ENCODE measurements at places on chromosomes 2 and 18. TPM values are rescaled to one million over a fixed set of nuclear protein-coding genes. Genes with fewer than 3 reads are reported as not detected.
A peak's percentile ranks its signal among the peaks of the same experiment; 100 is the strongest.

The FKBP1B gene
- 5.9 TPM for total RNA-seq

The MYO7B gene
- total RNA-seq = 0.79 TPM

The TCF7L1 gene
- total RNA-seq = 25.9 TPM

The ACMSD gene
- total RNA-seq = not detected

The VSNL1 gene
- total RNA-seq = not detected

The HOXD11 gene
- 0.32 TPM for total RNA-seq

The CHRND gene
- not detected for total RNA-seq

The PRKAG3 gene
- 0.23 TPM for total RNA-seq

The IMP4 gene
- 60.5 TPM for total RNA-seq

The FBXO36 gene
- 2.6 TPM for total RNA-seq

The ABCG8 gene
- total RNA-seq = not detected

The CPLX4 gene
- not detected for total RNA-seq

DNA sequence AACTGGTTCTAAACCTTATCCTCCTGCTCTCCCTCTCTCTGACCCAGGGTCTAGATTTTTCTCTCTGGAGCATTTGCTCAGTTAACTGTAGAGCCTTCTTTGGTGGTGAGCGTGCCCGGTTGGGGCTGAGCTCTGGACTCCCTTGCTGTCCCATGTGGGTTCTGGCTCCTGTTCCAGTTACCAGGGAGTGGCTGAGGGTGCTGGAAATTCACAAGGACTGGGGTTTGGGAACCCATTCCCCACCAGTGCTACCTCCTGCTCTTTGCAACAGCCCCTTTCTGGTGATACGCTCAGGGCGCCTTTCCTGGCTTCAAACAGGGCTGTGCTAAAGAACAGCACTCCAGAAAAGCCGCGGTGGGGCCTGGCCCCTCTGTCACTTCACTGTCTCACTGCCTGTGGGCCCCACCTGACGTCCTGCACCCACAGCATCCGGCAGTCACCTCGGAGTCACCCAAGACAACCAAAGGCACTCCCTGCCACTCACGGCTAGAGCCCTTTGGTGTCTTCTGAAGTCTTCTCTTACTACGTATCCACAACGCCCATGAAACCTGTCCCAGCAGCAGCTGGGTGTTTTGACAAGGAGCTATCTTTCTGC is 41.3 kb downstream of the CAPN13 start:
- DNase-seq = peak; percentile 73

DNA sequence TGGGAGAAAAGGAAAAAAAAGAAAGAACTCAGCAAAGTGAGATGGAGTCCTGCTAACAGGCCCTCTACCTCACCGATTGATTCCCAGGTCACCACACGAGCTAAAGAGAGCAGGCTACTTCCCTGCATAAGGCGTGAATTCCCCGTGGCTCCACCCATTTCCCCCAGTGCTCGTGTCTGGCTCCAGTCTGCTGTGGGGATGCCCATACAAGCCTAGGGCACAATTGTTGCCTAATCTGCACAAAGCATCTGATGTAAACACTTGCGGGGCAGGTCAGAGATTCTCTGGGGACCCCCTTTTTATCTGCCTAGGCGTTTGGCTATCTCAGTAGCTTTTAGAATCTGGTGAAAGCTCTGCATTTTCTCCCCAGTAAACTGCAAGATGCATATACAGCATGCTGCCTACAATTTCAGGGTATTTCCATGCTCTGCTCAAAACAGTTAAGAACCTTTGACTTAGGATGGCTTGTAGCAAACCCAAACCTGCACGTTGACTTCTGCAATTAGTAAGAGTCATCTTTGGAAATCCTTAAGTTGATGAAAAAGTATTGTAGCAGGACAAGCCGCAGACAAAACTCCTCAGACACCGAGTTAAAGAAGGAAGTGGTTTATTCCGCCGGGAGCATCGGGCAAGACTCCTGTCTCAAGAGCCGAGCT is 34.8 kb downstream of the MYO3B start:
- no peak for DNase-seq

GRCh38 chr18:44569391-44570055 is 111.2 kb upstream of the SETBP1 start:
- DNase-seq = no peak

- no peak for DNase-seq
Measured at GRCh38 chr2:208548700-208549099, 142.1 kb downstream of the PTH2R start.

- peak; percentile 73 for DNase-seq
Measured at GRCh38 chr2:241773511-241774418, 2.9 kb upstream of the GAL3ST2 start.

DNA sequence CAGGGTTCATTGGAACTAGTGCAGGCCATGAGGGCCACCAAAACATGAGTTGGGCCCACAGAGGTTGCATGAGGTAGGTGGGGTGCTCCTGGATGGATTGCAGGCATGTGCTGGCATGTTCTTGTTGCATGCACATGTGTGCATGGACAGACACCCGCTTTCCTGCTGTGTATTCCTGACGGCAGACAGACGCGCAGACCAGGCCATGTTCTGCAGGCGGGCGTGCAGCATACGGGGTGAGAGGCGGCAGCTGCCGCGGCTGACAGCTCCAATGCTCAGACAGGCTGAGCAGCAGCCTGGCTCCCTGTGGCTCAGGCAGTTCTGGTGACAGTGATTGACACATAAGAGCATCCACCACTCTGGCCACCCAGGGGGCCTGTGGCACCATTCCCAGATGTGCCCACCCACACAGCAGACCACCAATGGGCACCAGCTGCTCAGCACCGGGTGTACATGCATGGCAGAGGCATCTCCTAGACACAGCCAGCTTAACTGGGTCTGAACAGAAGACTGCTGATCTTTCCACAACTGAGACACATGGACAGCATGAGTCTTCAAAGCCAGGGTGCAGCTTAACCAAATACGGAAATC is 21.2 kb downstream of the HS1BP3 start:
- DNase-seq = no peak

GRCh38 chr18:10840743-10841142 is 308.6 kb downstream of the PIEZO2 start:
- DNase-seq = no peak

GRCh38 chr2:20689428-20690264 is 22.7 kb downstream of the GDF7 start:
- no peak for DNase-seq

DNA sequence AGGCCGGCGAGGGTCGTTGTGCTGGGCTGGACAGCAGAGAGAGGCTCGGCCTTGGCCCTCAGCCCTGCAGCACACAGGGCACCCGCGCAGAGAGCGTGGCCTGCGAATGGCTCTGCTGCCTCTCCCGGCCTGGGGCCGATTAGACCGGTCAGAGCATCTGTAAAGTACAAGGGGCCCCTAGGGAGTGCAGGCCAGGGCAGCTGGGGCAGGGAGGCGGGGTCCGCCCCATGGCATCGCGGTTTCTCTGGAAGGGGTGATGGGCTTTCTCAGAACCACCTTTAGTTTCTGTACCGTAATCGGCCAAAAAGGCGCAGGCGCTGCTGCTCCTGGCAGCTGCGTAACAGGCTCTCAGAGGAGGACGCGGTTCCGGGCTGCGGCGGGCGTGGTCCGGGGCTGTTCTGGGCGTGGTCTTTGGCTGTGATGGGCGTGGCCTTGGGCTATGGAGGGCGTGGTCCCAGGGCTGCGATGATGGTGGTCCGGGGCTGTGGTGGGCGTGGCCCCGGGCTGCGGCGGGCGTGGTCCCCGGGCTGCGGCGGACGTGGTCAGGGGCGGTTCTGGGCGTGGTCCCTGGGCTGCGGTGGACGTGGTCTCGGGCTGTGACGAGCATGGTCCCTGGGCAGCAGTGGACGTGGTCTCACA is 1.5 kb upstream of the GPR148 start:
- peak; percentile 95 for DNase-seq

- DNase-seq = no peak
Measured at GRCh38 chr2:20213651-20214565, 11.0 kb downstream of the SDC1 start.

GRCh38 chr18:477565-477964 is 22.9 kb downstream of the COLEC12 start:
- no peak for DNase-seq

DNA sequence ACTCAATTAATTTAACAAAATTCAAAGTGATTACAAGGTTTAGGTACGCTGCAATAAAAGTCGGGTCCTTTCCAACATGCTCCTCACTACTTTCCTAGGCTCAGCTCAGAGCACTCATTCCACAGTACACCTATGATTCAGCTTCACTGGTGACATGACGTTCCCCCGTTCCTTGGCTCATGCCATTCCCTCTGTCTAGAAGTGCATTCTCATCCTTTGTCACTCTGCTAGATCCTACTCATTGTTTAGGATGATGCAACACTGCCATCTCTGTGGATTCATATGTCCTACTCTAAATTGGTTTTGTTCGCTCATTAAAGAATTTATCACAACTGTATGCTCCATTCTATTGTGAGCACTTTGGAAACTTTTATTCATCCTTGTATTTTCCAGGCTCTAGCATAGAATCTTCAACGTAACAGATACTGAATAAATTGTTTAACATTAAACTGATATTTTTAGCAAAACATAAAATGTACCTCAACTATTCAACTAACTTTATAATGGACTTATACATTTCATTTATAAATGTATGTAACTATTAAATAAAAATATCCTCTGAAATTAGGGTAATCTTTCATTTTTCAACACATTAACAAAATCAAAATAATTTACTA is 78.6 kb downstream of the FAM228A start:
- no peak for DNase-seq

DNA sequence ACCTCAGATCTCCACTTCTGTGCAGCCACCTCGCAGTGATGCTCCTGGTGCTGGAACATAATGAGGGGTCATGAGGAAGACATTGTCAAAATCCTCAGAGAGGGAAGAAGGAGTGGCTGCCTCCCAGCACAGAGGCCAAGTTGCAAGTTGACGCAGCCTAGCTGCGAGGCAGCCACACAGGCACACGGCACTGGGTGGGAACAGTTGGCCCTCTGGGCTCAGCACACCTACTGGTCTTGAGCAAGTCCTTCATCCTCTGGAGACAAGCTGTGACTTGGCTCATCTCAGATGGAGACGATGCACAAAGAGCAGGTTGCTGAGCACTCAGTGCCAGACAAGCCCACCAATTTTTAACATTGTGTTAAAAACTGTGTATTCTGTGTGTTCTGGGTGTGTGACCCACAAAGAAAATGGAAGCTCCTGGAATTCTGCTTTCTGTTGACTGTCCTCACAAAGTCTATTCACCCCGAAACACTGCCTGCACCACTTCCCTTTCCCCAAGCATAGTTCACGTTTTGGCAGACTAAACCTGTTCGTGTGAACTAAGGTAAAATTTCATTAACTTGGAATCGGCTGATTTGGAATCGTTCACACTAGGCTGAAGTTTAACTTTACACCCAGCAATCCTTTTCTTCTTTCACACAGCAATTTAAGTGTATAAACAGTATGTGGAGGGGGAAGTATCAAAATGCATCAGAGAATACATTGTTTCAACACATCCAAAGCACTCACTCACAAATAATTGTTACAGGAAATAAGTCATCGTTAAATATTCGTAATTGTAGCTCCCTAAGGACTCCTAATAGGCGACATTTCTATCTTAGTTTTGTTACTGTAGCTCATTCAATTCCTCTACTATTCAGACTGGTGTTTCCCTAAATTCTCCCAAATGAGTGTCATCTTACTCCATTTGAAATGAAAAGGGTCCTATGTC is 266.6 kb upstream of the ID2 start:
- no peak for DNase-seq

- DNase-seq = no peak
Measured at GRCh38 chr2:10419553-10420257, 28.4 kb downstream of the ODC1 start.

- DNase-seq = no peak
Measured at GRCh38 chr18:23746851-23747250, 57.6 kb downstream of the LAMA3 start.

DNA sequence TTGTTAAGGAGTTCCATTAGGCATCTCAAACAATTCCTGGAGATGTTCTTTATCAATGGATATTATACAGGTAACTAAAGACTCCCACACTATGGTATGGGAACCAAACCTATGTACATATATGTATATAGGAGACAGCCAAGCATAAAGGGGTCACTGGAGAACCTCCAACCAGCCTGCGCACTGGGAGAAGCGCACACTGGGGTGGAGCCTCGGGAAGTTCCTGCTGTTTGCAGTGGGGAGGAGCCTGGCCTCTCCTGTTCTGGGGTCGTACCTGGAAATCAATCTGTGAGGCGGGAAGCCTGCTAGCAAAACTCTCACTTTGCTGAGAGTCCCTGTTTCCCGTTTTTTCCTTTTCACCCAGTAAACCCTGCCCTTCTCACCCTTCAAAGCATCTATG is 83.1 kb upstream of the CREB1 start:
- no peak for DNase-seq

- DNase-seq = no peak
Measured at GRCh38 chr2:111633643-111634042, 250.3 kb downstream of the ANAPC1 start.

DNA sequence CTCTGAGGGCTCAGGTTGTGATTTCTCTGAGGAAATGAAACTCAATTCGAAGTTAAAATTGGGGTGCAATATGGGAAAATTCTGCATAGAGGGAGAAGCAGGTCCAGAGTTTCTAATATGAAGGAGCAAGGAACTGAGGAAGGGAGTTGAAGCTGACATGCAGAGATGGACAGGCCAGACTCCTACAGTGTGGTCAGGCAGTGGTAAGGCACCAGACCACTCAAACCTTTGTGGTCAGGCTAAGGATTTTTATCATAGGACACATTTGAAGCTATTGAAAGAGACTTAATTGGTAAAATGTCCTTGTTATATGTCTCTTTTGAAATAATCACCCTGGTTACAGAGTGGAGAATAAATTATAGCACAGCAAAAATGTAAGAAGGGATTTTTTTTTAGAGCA is 1074.8 kb upstream of the CDH2 start:
- no peak for DNase-seq

GRCh38 chr2:240198226-240198625 is 57.8 kb upstream of the OTOS start:
- no peak for DNase-seq

GRCh38 chr2:143754742-143755141 is 625.5 kb downstream of the ARHGAP15 start:
- no peak for DNase-seq

GRCh38 chr2:134039912-134040581 is 213.8 kb upstream of the MGAT5 start:
- no peak for DNase-seq

- DNase-seq = no peak
Measured at GRCh38 chr18:70234667-70235459, 29.4 kb upstream of the RTTN start.

DNA sequence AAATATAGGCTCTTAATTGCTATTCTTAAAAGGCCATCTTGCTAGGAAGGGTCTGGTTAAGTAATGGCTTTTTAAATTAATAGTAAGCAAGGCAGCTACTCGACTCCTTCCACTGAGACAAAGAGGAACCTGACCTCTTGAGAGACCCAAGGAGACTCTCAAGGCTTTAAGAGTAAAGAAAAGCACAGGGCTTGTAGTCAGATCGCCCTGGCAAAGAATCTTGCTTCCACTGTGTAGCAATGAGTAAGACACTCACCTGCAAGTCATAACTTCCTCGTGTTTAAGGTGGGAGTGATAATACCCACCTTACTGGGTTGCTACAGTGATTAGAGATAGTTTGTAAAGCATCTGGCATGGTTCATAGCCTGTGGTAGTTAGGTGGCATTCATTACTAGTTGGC is 274.5 kb downstream of the TSN start:
- DNase-seq = no peak
